ENCODE measurements at places on chromosomes 7 and 10. TPM values are rescaled to one million over a fixed set of nuclear protein-coding genes. Genes with fewer than 3 reads are reported as not detected.

Gene ADAM8
- 2.9 TPM for total RNA-seq

Gene CRCP
- total RNA-seq: 98.6 TPM

Gene HHEX
- not detected for total RNA-seq

Gene GPR146
- total RNA-seq: 0.17 TPM
